Foreskin fibroblast (primary cell): ENCODE measurements at places on chromosomes 2 and 18.

GRCh38 chr2:12637754-12638153 is 79.0 kb upstream of the TRIB2 start:
- DNase-seq = peak; percentile 56

- DNase-seq = no peak
Observed at GRCh38 chr2:157058161-157058560, 199.3 kb upstream of the GALNT5 start.

GRCh38 chr2:225042800-225043167 is 516 bp upstream of the DOCK10 start:
- no peak for DNase-seq

DNA sequence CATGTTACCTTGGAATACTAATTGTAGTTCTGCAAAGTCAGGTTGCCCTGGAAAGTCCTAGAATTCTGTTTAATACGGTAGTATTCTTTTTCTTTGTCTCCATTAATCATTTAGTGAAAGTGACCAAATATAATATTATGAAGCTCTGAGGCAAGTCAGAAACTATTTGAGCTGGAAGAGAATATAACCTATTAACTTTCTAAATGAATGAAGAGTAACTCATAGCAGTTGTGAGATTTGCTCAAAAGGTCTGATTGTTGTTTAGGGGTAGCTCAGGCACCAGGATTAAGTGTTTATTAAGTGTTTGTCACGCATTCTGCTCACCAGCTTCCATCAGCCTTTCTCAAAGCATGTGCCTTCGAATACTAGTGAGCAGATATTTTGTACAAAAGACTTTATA is 46.7 kb upstream of the SERPINE2 start:
- DNase-seq = no peak
